ENCODE measurements at places on chromosomes 6 and 20. TPM values are rescaled to one million over a fixed set of nuclear protein-coding genes. Genes with fewer than 3 reads are reported as not detected.

Gene CAGE1
- total RNA-seq, result 0.07 TPM

Gene SIRT5
- total RNA-seq, result 21.9 TPM

Gene COX7A2
- 468 TPM for total RNA-seq

- peak; percentile 92 for DNase-seq
Measured at GRCh38 chr20:25407311-25408169, at the start of gene GINS1. Gene GINS1 (plus strand): TSS chr20:25407673. CDS start chr20:25407821, 148 bp downstream.

- peak; percentile 61 for DNase-seq
Measured at GRCh38 chr6:105994118-105994590, 92.0 kb upstream of the PRDM1 start.

Gene CYP24A1
- not detected for total RNA-seq

DNA sequence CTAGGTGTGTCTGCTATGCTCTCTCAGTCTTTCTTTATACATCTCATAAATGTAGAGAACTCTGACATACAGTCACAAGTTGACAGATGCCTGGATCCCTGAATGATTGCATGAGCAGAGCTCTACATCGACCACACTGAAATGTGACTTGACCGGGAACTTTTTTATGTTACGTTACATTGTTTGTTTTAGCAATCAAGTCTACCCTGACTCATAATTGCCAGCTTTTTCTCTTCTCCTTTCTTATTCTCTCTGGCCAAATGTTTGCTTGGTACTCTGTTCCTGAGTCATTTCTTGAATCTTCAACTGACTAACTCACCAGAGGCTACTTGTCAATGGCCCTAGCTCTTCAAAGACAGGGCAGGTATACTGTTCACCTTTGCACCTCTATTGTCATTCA, 213.6 kb upstream of the DTNBP1 start:
- peak; percentile 18 for DNase-seq

Gene EPB41L1
- total RNA-seq, result 0.67 TPM

Gene PROKR2
- not detected for total RNA-seq

GRCh38 chr6:17866876-17867444, 120.5 kb downstream of the KIF13A start:
- DNase-seq, result no peak

Gene CST2
- not detected for total RNA-seq

DNA sequence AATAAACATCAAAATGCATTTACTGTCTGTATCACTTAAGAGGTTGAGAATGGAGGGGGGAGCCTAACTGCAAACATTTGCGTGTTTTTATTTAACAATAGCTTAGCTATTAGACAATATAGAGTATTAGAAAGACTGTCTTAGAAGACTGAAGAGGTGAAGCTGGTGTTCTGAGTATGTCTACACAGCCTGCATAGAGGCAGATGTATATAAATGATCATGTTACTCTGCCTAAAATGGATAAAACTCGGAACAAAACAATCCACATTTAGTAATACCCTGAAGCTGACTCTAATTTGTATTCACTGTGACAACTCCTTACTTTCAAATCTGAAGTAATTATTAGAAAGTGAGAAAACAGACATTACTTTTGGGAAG, 181.9 kb downstream of the GMPR start:
- DNase-seq, result no peak

DNA sequence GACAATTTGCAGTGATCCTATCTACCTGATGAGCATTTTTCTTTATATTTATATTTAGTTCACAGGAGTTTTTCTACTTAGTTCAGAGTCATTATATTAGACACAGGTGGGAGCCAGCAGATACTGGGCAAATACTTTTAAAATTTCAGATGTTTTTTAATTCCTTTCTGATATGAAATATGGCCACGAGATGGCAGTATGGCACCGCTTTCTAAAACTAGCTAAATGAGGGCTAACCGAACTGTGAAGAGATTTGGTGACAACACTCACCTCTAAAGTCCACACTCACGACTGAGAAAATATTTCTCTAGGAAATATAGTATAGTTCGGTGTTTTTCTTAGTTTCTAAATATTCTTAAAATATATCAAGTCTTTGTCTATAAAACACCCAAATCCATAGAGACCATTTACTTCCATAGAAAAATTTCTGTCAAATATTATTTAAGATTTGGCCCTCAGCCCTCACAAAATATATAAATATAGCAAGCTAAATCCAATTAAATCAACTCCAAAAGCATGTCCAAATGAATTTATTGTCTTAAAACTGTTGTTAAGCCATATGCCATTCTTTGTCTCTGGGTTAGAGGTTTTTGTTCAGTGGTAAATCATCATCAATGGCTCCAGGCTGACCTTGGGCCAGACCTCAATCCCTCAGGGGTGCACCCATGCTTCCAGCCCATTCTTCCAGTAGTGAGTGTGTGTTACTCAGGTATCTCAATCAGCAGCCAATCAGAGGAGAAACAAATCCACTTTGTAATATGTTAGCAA, 63.6 kb downstream of the HUS1B start:
- peak; percentile 80 for DNase-seq
